WERI-Rb-1 (cell line): ENCODE measurements at places on chromosomes 3 and 15.

- peak; percentile 27 for DNase-seq
These were observed 654.2 kb downstream of the NTRK3 start for GRCh38 chr15:87602371-87602770.

DNA sequence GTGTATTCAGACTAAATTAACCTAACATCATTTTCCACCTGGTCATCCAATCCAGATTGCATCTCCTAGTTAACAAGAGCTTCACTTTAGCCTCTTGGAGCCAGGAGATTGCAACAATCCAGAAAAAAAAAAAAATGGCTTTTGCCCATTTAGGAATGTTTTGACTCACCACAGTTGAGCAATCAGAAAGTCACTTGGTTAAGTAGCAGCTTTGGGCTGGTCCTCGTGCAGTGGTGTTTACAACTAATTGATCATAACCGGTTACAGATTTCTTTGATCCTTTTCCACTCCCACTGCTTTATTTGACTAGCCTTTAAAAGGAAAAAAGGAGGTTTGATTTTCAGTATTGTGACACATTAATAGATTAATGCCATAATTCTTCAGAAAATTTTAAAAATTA lies 688.8 kb upstream of the CCDC54 start:
- no peak for DNase-seq

DNA sequence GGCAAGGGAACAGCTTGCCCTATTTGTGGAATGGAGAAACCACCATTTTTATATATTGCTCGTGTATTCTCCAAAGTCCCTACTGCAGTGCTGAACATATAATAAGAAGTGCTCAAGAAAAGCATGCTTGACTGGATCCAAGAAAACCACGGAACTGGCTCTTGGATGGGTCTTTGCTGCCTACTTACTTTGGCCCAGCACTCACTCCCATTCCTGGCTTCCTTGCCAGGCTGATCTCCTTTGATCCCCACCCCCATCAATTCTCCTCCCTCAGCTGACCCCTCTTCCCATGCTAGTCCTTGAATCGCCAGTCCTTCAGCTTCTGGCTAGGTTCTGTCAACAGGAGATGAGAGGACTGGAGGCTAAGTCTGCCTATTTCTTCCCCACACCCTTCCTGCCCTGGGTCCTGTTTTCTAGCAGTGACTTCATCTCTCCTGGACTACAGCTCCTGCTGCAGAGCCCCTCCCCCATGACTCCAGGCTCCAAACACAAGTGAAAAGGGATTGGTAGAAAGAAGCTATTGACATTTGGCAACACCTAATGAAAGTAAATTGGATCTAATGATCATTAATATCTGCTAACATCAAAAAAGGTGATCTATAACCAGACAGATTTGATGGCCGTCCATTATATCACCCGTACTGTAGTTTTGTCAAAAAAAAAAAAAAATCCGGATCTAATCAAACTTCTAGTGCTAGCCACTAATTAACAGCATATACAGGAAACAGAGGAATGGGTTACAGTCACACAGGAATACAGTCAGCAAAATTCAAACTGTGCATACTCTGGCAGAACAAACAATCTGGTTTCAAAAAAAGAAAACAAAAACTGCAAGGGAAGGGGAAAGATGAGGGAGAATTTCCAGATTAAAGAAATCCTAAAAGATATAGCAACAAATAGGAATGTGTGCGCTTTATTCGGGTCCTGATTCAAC lies 7.8 kb downstream of the FAM240A start:
- DNase-seq = no peak

- no peak for DNase-seq
These were observed 1.0 kb upstream of the ONECUT1 start for GRCh38 chr15:52790941-52791751.

GRCh38 chr3:47664519-47664918 lies 85.9 kb upstream of the CSPG5 start:
- peak; percentile 11 for DNase-seq

DNA sequence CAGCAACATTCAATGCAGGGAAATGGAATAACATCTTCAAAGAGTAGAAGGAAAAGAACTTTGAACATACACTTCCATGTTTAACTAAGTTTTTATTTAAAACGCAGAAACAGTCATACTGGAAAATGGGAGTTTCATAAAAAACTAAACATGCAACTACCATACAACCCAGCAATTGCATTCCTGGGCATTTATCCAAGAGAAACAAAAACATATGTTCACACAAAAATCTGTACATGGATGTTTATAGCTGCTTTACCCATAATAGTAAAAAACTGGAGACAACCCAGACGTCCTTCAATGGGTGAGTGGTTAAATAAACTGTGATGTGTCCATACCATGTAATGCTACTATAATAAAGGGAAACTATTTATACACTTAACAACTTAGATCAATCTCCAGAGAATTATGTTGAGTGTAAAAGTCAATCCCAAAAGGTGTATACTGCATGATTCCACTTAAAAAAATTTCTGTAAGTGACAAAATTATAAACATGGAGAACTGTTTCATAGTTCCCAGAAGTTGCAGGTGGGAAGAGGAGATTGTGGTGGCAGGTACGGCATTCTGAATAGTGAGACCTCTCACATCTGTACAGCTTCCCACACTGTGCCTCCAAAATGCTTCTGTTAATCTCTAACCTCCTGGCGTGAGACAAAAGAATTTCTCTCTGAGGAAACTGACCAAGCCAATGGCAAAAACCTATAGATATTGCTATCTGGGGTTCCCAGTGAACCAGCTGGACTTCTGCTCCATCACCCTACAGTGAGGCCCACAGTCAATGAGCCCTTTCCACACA lies 23.1 kb downstream of the ISG20 start:
- DNase-seq = no peak

DNA sequence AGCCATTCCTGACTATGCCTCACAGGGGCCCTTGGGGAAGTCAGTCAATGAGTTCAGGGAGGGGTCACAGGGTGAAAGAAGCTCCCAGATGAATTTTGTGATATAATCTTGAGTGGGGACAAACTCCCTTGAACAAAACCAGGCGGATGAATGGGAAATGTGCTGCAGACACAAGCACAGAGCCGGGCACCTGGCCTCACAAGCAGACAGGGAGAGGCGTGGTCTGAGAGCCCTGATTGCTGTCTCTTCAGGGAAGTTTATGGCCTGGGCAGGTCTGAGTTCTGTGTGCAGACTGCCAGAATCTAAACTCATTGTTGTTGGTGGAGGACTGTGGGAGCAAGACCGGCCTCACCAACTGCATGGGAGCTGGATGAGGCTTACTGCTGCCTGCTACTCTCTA lies 591.8 kb downstream of the EPHA3 start:
- no peak for DNase-seq

DNA sequence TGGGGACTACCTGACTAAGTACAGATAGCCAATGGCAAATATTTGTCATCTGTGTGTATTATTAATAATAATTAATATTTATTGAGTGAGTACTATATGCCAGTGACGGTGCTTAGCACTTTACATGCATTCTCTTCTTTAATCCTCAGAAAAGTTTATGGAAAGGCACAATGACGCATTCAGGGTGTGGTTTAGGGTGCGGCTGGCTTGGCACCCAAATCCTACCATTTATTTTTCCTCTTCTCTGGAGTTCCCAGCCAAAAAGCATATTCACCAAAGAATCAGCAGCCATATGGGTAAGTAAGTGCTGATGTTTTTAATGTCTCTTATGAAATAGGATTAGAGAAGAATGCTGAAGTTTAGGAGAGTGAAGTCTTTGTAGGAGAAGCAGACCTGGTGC lies 140.4 kb upstream of the TP63 start:
- no peak for DNase-seq

- DNase-seq = no peak
These were observed 127.5 kb upstream of the CD96 start for GRCh38 chr3:111414531-111414930.

DNA sequence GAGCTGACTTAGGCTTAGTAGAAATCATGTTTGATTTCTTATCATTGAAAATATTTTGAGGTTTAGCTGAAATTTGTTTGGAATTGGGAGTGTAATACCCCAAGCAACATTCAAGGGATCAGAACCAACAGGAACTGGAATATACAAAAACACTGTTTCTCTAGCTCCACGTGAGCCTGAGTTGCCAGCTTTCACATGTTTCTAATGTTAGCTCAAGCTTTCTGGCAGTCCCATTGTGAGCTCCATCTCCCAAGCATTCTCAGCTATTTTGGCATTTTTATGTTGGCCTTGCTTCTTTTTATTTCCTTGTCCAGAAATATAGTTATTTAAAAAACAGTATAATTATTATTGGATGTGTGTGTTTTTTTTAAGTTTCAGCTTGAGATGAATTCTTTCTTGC lies 427.1 kb upstream of the DPH6 start:
- DNase-seq = no peak

DNA sequence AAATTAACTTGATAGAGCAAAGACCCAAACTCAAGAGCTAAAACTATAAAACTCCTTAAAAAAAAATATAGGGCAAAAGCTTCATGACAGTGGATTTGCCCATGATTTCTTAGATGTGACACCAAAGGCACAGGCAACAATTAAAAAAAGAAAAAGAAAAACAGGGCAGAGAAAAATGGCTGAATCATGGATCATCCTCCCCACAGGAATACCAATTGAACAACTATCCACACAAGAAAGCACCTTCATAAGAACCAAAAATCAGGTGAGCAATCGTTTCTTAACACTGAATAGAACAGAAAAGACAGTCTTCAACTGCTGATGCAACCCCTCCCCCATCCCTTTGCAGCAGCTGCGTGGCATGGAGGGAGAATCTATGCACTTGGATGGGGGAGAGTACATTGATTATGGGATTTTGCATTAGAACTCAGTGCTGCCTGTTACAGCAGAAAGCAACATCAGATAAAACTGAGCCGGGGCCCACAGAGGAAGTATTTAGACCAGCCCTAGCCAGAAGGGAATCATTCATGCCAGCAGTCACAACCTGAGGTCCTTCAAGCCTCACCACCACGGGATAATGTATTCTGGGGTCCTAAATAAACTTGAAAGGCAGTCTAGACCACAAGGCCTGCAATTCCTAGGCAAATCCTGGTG lies 15.7 kb downstream of the C3orf33 start:
- DNase-seq = no peak

GRCh38 chr3:177356952-177357351 lies 159.7 kb upstream of the TBL1XR1 start:
- DNase-seq = no peak

DNA sequence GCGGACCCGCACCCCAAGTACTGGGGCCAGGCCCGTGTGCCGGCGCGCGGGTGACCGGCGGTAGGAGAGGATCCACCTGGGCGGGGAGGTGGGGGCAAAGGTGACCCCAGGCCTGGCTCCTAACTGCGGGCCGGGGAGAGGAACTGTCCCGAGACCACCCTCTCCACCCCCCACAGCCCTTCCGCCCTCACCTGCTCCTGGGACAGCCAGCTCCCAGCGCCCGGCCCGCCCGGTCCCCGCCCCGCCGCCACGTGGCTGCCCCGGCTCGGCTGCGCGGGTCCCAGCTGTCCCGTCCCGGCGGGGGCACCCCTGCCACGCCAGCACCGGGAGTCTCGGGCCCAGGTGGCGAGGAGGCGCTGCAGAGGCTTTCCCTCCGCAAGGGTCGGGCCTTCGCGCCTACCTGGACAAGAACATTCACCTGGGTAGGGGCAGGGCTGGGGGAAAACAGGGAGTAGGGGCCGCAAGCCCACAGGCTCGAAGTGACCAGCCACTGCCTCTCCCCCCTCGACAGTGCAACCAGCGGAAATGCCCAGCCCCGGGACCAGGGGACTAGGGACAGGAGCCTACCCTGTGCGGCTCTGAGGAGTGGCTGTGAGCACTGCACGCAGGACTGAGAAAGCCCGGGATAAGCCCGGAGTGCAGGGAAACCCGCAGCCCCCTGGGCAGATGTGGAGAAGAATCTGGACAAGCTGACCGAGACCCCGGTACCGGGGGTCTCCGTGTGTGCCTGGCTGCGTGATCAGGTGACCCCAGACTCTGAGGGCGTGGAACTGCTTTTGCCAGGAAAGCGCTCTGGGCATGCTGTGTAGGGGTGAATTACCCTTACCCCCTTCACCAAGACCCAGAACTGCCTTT lies at the start of gene SLC12A8:
Gene SLC12A8 (minus strand): TSS at position 240 of the 855 bp plus-strand sequence. CDS start 1,399 bp downstream, outside the sequence.
- DNase-seq = peak; percentile 43

DNA sequence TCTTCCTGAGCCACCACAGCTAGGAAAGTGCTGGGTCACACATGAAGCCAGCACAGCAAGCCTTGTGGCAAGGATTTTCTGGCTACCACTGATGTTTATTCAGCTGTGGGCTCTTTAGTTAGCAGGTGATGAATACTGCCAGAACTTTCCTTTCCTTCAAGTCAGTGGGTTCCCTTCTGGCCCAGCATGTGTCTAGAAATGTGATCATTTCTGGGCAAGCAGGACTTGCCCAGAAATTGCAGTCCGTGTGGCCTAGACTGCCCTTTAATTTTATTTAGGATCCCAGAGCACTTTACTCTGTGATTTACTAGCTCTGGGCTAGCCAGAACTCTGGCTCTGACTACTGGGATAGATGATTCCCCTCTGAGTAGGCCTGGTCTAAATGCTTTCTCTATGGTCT lies 397.5 kb downstream of the ZIC4 start:
- DNase-seq = no peak

- DNase-seq = no peak
These were observed 10.4 kb upstream of the RTP1 start for GRCh38 chr3:187186801-187187421.

GRCh38 chr3:43953814-43954692 lies 263.3 kb downstream of the ABHD5 start:
- no peak for DNase-seq

GRCh38 chr15:52786436-52787122 lies 3.6 kb downstream of the ONECUT1 start:
- DNase-seq = no peak

DNA sequence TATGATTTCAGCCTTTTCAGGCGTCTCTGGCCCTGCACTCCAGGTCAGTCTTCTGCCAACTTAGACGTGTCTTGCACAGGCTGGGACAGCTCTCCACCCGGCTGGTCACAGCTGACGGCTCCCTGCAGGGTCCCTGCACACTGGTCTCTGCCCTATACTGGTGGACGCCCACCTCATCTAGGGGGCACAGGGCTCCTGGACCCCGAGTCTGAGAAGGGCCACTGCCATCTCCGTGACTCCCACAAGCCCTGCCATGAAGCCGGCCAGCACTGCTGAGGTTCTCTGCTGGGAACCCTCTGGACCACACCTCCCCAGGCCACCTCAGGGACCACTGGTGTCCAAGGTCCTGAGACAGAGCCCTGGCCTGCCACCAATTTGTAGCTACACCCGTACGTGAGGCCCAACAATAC lies 40.5 kb downstream of the CYFIP1 start:
- DNase-seq = no peak
